ENCODE measurements at places on chromosomes 2 and 18.

GRCh38 chr18:74914648-74915047, 294.3 kb downstream of the PTGR3 start:
- no peak for DNase-seq

GRCh38 chr2:11430729-11431128, 35.2 kb downstream of the E2F6 start:
- DNase-seq: no peak

GRCh38 chr2:15560140-15560987, 770 bp downstream of the NBAS start:
- DNase-seq: no peak

GRCh38 chr2:30978854-30979253, 159.4 kb downstream of the GALNT14 start:
- no peak for DNase-seq

All from T-helper 2 cell treated with Interferon-gamma antibody and Interleukin-4, amounts not matched to agents 5 μg/mL and 100 μg/mL, for 36 hours (primary cell).